ENCODE measurements at places on chromosomes 4 and X.

DNA sequence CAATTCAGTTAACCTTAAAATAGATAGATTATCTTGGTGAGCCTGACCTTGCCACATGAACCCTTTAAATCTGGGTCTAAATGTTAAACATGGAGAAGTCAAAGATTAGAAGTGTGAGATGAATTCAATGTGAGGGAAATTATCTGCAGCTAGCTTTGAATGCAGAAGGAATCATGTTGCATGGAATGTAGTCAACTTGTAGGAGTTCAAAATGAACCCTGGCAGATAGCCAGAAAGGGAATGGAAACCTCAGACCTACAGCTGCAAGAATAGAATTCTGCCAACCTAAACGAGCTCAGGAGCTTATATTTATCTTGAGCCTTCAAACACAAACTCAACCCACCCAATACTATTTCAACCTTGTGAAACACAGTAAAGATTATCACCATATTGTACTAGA lies 632.5 kb downstream of the KCTD8 start:
- peak; percentile 12 for DNase-seq

DNA sequence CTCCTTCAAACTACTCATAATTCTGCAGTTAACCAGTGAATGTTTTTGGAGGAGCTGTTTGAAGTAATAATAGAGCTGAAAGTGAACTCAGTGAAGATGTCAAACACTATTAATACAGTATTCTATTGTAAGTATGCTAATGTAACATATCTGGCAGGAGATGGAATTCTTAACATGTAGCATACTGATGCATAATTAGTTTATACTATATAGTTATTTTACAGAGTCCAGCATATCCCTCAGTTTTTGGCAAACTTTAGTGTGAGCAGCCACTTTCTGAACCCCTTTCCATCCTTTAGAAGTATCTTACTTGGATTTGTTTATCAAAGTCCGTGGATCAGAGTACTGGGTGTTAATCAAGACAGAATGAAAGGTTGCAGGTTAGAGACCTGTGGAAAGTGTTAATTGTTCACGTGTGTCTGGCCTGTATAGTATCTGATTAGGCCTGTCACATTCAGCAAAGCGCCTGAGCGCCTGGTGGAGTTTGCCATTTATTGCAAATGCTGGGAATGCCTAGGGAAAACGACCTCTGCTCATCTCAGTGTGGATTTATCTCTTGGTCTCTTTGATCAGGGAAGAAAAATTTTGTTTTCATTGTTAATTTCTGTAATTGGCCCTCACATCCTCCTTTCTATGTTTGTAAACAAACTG lies 251.7 kb upstream of the MAD2L1 start:
- DNase-seq = no peak

DNA sequence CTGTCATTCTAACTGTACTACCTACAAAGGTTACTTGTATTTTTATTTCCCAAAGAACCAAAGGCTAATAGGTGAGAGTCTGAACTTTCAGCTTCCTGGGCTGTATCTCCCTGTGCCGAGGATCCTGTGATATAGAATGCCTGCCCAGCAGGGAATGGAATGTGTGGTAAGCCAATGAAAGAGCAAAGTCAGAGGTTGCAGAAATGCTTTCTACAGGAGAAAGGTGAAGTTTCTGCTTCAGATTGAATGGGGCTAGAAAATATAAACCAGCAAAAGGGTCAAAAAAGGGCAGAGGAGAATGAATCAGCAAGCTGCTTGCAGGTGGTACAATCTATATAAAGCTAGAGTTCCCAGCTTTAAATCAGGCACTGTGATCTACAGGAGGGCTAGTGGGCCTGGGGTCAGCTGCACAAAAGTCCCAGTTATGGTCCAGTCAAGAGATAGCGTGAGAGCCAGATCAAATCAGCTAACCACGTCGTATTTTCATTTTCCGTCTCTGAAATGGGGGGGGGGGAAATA lies 146.1 kb downstream of the DCTD start:
- no peak for DNase-seq

DNA sequence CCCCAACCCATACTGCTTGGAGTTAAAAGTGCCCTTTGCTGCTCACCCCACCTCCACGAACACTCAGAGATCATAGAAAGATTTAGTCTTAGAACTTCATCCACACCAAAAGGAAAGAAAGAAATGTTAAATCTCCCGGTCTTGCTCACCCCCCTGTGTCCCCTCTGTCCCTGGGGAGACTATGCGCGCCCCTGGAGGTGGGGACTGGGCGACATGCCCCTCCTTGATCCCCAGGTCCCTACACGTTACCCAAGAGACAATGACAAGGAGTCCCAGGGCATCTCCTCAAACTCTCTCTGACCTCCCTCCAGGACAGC lies 620 bp downstream of the ITM2A start:
- no peak for DNase-seq

- DNase-seq = no peak
Measured at GRCh38 chr4:187271848-187272247, 548.2 kb upstream of the FAT1 start.
